ENCODE measurements at places on chromosomes 5 and 9. TPM values are rescaled to one million over a fixed set of nuclear protein-coding genes. Genes with fewer than 3 reads are reported as not detected.

DNA sequence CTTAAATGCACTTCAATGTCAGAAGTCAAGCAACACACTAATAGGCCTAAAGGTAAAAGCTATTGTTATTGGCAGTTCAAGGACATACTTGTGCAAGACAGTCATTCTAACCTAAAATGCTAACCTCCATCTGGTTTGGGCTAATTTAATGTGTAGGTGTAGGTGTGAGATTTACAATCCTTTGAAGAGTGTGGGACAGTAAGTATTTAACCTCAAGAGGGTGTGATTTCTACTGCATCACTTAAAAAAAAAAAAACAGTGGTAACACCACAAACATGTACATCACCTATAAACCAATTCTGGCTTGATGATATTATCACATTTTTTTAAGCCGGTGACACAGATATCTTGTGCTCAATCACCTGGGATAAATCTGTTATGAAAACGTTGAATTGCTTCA is 127.5 kb upstream of the MEF2C start:
- no peak for DNase-seq

- DNase-seq: no peak
Measured at GRCh38 chr5:16784843-16785791, 151.0 kb downstream of the MYO10 start.

GRCh38 chr9:22447618-22448305 is 1.1 kb downstream of the DMRTA1 start:
- no peak for DNase-seq

GRCh38 chr9:33350310-33350709 is 52.1 kb downstream of the AQP7 start:
- DNase-seq: peak; percentile 48

DNA sequence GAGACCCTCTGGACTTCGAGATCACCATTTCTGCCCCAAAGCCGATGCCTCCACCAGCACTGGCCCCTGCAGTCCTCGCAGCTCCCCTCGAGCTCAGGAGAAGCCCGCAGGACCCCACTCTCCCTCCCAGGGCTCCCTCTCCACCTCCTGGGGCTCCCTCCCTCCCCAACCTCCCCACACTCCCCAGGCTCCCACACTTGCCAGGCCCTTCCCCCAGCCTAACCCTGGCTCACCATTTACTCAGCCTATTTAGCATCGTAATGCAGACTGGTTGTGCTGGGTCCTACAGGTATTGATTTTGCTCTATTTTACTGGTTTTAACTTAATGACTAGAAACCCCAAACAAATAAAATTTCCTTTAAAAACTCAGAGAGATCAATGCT is 23.7 kb upstream of the TMEM250 start:
- no peak for DNase-seq

DNA sequence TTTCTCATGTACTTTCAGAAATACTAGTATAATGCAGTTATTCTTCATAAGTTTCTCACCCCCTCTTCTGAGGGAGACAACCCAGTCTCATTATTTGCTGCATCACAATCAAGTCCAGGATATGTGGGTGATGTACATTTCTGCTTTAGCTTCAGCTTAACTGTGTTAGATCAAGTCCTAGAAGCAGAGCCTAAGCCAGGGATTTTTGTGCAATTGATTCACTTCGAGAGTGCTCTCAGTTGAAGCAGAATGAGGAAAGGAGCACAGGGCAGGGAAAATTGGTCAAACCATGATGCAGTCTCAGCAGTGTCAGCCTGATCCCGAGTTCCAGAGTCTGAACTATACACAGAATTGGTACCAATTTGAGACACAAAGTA is 15.1 kb downstream of the HNRNPK start:
- peak; percentile 33 for DNase-seq

The WNT8A gene
- not detected for total RNA-seq

The LTC4S gene
- total RNA-seq: not detected

The FUT7 gene
- 0.36 TPM for total RNA-seq

The NSG2 gene
- total RNA-seq: not detected

All from HT-29 (cell line).